AG20443 (cell line): ENCODE measurements at places on chromosomes 6 and 20.

DNA sequence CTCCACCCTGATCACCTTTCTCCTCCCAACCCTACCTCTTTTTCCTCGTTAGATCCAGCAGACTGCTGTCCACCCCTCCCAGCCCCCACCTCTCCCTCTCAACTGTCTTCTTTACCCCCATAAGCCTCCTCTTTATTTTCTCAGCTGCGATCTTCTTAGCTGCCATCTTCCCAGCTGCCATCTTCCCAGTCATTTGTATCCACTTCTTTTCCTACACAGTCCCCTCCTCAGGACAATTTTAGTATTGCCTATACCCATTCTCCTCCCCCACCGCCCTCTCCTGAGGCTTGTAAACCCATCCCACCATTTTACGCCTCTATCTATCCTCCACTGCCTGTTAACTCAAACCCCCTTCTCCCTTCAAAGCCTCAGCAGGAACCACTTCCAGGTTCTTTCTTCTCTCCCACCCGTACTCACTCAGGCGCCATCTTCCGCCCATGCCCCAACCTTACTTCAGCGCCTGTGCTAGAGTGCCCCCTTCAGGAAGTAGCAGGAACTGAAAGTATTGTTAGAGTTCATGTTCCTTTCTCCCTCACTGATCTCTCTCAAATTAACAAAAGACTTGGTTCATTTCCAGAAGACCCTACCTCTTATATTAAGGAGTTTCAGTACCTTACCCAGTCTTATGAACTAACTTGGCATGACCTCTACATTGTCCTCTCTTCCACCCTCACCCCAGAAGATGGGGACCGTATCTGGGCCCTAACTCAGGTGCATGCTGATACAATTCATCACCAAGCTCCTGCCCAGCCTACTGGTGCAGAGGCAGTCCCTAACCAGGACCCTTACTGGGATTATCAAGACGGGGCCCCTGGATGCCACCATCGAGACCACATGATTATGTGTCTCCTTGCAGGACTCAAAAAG lies 236.0 kb downstream of the ADGRG6 start:
- DNase-seq: peak; percentile 13

GRCh38 chr20:51306521-51307358 lies 235.8 kb downstream of the NFATC2 start:
- peak; percentile 94 for DNase-seq

- no peak for DNase-seq
Observed at GRCh38 chr6:126198631-126199030, 141.3 kb upstream of the CENPW start.

DNA sequence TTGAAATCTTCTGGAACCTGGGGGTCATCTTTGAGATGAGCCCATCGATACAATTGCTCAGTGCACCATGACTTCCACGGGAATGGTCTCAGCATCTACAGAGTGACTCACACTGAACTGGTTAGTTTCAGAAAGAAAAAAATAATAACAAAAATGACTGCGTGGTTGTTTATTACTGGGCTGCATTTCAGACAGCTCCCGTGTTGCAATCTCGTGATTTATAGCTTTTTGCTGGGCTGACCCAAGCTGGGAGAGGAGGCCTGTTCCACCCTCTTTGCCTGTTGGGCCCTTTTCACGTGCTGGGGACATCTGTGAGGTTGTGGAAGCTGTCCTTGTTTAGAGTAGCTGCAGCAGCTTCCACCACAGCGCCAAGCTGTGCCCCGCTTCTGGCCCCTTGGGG lies 225.5 kb downstream of the BMP7 start:
- peak; percentile 76 for DNase-seq

GRCh38 chr20:7505152-7505834 lies 435.0 kb downstream of the HAO1 start:
- no peak for DNase-seq

DNA sequence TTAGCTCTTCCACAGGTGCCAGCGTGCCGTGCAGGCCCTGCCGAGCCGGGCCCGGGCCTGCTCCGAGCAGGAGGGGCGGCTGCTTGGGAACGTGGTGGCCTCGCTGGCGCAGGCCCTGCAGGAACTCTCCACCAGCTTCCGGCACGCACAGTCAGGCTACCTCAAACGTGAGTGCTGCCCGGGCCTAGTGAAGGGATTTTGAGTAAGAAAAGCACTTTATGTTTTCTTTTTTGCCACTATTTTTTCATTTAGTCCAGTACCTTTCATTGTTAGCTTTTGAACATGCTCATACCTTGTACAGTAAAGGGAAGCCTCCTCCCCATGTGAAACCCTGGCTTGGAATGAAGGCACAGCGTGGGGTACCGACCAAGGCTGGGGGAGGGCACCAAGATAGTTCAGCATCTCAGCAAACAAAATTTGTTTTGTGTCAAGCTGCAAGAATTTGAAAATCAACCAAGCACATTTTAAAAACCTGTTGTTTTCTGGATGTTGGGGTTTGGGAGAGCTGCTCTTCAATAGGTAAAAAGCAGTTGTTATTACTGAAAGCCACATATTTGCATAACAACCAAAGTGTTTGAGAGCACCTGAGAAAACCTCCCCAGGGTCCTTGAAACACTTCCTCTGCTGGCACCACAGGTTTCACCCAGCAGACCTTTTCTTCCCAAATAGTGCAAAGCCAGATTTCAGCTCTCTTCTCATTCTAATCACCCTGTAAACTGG lies 18.4 kb downstream of the STX16 start:
- no peak for DNase-seq

DNA sequence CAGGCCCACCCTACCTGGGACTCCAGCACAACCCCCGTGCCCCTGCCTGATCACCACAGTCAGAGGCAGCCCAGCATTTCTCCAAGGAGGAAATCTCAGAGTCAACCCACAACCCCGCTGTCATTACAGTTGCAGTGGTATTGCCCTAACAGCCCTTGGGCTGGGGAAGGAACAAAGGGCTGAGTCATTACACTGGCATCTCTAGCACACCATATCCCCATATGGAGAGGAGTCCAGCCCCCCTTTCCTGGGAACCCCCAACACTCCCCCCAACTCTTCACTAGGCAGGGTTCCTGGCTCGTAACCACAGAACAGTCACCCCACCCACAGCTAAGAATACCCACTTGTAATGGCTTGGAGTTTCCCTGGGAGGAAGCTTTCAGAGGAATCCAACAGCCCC lies 149.4 kb upstream of the OGFRL1 start:
- no peak for DNase-seq

- DNase-seq: peak; percentile 16
Observed at GRCh38 chr6:90286884-90287488, 9.7 kb downstream of the BACH2 start.

- DNase-seq: peak; percentile 75
Observed at GRCh38 chr6:44464527-44465310, 77.2 kb downstream of the CDC5L start.

DNA sequence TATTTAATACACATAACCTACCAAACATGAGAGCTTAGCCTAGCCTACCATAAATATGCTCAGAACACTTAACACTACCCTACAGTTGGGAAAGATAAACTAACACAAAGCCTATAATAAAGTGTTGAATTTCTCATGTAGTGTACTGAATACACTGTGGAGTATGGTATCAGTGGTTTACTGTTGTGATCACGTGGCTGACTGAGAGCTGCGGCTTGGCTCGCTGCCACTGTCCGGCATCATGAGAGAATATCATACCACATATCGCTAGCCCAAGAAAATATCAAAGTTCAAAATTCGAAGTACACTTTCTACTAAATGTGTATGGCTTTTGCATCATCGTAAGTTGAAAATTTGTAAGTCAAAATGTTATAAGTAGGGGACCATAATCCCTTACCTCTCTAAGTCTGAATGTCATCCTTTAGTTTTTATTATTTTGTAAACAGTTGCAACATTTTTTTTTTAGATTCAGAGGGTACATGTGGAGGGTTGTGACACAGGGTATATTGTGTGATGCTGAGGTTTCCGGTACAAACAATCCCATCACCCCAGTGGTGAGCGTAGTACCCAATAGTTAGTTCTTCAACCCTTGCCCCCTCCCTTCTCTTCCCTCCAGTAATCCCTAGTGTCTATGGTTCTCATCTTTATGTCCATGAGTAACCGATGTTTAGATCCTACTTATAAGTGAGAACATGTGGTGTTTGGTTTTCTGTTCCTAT lies 14.6 kb upstream of the TAAR1 start:
- no peak for DNase-seq

DNA sequence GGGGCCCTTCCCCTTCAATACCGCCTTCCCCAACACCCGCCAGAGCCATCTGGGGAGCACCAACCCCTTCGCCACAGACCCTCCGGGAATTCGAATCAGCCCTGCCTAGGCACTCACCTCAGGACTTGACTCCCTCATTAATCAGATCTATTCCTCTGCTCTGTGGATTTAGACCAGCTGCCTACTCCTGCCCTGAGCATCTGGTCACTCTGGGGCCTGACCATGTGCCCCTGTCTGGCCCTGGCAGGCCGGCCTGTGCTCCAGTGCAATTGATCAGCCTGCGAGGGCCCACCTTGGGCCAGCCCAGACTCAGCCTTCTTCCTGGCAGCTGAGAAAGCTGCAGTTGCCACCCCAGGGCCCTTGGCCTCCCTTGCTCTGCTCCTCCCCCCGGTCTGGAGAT lies 46.0 kb downstream of the GRM4 start:
- DNase-seq: no peak

DNA sequence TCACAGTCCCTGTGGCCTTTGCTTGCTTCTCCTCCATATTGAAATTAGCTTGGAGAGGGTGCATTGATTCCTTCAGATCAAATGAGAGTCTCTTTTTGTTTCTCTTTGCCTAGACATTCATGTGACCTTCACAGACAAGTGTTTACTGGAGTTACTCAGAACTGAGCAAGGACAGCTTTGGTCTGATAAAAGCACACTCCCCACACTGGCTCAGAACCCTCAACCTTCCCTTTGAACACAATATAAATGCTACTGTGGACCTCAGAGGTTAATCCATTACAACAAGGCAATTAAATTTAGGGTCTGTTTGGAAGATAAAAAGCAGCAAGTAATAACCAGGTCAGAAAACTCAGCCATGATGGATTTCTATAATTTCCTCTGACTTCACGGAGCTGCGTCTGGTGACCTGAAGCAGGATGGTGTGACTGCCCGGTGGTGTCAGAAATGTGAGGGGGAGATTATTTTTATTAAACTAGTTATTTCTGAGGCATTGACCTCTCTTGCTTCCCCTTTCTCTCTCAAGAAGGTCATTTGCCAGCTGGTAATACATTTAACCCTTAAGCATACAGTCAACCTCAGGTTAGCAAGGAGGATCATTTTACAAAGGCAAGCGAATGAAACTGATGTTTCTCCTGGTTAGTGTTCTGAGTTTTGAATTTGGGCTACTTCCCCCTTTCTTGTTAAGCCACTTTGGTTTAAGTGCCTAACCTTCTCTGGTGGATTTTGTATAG lies 208.2 kb downstream of the CLIC5 start:
- no peak for DNase-seq

- DNase-seq: peak; percentile 94
Observed at GRCh38 chr6:157322792-157323254, 496 bp downstream of the TMEM242 start.

DNA sequence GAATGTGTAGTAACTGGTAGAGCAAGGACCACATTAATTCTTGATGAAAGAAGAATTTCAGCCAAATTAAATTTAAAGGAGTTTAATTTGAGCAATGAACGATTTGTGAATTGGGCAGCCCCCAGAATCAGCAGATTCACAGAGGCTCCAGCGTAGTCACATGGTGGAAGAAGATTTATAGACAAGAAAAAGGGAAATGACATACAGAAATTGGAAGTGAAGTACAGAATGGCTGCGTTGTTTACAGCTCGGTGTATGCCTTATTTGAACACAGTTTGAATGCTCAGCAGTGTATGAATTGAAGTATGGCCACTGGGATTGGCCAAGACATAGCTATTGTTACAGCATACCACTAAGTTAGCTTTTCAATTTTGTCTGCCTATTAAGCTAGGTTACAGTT lies 173.6 kb upstream of the ARG1 start:
- DNase-seq: no peak

GRCh38 chr6:6781172-6781872 lies 192.8 kb downstream of the LY86 start:
- DNase-seq: peak; percentile 62

DNA sequence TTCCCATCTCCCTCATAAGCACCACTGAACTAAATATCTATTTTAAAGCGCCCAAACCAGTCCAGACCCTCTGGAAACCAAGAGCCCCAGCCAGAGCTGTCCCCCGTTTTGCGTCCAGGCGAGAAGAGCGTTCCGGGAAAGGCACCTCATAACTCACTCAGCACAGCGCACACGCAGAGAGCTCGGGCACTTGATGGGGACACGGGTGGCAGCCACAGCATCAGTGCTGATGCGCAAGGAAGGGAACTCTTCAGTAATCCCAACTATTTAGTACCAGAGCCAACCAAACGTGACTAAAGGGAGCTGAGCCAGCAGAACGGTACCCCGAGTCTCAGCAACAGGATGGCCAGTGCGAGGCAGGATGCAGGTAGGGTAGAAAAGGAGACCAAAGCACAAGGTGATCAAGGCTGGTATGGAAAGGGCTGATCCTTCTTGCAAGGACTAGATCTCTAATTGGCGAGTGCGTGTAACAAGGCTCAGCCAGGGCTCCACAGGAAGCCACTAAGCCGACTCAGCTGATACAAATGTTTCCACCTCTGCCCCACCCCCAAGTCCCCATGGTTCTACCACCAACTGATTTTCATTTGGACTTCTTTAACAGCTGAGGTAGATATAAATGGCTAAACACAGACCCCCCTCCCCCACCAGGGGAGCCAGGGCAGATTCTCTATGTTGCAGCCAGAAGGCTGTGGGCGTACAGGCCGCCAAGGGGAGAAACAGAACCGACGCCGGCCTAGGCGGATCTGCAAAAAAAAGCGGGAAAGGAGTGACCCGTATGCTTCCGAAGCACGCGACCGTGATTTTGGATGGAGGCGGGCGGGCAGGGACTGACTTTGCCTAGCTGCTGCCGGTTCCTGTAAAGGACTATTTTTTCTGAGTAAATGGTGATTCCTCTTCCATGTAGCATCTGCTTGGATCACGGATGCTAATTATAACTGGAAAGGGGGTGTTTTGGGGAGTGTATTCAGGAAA lies 183.5 kb upstream of the COL21A1 start:
- DNase-seq: no peak

DNA sequence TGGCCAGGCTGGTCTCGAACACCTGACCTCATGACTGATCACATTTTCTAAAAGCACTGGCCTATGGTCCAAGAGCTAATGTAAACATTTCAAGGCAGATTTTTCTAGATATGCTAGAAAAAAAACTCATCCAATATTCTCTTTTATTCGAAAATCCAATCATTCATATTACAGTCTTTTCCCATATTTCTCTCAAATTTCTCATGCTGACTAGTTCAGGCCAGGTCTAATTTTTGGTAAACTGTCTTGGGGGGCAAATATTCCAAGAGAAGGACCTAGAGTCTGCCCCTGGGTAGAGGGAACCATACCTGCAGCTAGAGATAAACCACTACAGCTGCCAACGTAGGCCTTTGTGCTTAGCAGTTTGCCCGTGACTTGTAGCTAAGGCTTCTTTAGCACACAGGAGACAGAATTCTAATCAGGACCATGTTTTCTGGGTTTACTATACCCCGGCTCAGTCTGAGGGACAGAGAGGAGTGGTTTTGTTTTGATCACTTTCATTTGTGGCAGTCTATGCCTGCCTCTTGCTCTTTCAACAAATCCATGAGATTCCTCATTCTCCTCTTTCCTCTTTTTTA lies 71.8 kb upstream of the CITED2 start:
- no peak for DNase-seq

- no peak for DNase-seq
Observed at GRCh38 chr6:140854318-140854717, 1278.4 kb upstream of the GJE1 start.

GRCh38 chr6:132227904-132228303 lies 173.4 kb downstream of the MOXD1 start:
- peak; percentile 24 for DNase-seq

GRCh38 chr6:121436274-121436857 lies 920 bp downstream of the GJA1 start:
- no peak for DNase-seq

GRCh38 chr20:41526327-41526726 lies 91.8 kb downstream of the CHD6 start:
- no peak for DNase-seq
